ENCODE measurements at places on chromosomes 5 and 9.

DNA sequence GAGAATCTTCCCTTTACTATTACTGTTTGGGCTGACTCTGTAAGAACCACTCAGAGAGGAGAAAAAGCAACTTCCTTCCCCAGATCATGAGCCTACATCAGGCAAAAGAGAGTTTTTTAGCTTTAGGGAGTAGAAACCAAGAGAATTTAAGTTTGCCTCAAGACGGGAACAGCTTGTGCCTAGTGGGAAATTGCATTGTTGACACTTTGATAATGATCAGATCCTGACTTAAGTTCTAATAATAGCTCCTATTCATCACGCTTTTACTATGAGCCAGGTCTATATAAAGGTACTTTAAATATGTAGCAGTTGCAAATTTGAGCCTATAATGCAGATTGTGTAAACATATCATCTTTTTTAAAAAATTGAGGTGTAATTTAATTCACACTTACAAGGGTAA, 298.2 kb downstream of the MAN2A1 start:
- no peak for DNase-seq

GRCh38 chr5:169050146-169050571, 250.8 kb downstream of the SLIT3 start:
- DNase-seq: no peak

- no peak for DNase-seq
Measured at GRCh38 chr9:136634904-136635303, 27.8 kb upstream of the EGFL7 start.

DNA sequence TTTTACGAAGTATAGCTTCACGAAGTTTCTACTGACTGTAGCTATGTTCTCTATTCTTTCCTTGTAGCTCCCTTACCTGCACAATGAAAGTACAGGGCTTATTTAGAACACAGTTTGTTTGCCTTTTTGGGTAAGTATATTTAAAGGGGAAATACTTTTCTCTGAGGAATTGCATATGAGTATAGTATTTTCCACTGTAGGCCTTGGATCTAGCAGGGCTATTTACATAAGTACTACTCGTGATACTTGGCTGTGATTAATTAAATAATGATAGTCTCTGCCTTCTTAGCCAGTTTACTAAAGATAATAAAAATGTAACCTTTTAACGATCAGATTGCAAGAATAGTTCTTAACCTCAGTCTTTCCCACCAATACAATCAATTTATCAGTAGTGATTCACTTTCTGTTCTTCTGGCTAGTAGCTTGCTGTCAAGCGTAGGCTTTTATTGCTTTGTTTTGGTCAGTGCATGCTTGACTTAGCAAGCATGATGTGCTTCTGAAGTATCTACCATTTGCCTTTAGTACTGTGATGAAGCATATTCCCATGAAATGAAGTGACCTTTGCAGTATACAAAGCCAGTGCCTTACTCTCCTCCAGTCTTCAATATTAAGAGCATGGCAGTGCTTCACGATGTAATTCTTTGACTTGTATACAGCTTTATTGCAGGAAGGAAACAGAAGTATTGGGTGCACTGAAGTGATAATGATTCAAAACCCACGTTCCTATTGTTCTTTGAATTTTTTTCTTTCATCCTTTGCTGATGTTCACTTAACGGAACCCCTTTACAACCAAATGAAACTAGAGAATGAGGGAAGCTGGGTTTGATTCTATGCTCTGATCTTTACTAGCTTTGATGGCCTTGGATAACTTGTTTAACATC, 64.2 kb downstream of the SLC44A1 start:
- no peak for DNase-seq

DNA sequence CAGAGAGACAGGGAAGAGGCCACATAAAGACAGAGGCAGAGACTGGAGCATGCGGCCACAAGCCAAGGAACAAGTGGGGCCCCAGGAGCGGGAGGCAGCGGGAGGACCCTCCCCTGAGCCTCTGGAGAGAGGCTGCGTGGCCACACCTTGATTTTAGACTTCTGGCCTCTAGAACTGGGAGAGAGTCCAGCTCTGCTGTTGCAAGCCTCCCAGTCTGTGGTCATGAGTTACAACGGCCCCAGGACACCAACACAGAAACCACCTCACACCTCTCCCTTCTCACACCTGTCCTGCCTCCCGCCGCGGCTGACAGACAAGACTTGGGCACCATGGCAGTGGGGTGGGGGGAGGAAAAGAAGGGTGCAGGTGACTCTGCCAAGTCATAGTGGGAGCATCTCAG, 2.2 kb downstream of the INPP5E start:
- DNase-seq: no peak

GRCh38 chr9:121538221-121538620, 38.6 kb upstream of the GGTA1 start:
- no peak for DNase-seq

DNA sequence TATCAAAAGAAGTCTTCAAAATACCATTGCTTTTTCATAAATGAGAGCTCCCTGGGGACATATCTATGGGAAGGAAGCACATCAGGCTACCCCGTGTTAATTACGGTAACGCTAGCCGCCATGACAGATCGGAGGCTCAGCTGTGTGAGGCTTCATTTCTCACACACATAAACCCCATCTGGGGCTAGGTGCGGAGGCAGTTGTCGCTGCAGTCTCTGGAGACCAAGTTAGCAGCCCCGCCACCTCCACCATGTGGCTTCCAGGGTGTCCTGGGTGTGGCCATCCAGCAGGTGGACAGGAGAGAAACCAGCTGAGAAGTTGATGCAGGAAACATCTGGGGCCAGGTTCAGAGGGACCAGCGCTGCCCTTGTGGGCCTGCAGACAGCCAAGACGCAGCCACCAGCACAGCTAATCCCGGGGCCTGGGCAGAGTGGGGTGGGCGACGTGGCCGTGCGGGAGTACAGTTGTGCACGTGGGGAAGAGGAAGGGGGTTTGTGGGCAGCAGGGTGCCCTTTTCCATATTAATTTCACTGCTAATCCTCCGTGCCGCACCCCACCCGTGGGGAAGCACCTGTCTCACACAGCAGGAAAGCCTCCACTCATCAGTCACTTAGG, 426.5 kb downstream of the IRX1 start:
- no peak for DNase-seq

GRCh38 chr9:4591123-4591500, 71.0 kb upstream of the PLPP6 start:
- no peak for DNase-seq

DNA sequence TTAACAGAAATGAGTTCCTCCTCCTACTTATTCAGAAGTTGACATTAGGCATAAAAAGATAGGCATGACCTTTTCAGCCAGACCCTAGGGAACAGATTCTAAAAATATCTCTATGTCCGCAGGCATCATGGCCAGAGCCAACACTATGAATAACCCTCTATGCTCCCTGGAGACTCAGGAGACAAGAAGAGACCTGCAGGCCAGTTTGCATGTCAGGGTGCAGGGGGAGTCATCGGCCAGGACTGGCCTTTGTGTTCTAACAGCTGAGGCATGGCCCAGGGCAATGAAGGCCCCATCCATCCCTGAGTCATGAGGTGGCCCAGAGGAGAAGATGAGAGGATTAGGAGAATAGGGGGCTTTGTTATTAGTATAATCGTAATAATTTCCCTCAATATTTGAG, 93.8 kb downstream of the TMEM215 start:
- no peak for DNase-seq

DNA sequence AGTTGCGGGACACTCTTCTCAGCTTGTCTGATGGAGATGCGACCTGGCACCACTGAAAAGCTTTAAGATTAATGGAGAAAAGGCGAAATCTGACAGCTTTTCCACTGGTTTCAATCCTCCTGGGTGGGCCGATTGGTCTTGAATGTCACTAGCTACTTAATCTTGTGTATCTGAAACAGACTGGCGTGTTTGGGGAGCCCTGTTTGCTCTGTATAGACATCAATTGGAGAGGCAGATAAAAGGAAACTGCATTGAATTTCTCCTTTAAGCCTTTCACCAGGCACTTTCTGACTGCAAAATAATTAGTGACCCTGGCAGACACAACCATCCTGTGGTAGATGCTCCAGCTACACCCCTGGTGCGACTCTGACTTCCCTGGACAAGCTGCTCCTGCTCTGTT, 224.2 kb downstream of the NDUFS4 start:
- no peak for DNase-seq

GRCh38 chr5:169826618-169827017, 153.7 kb downstream of the INSYN2B start:
- DNase-seq: no peak

GRCh38 chr5:145858959-145859358, 13.9 kb downstream of the GRXCR2 start:
- no peak for DNase-seq

DNA sequence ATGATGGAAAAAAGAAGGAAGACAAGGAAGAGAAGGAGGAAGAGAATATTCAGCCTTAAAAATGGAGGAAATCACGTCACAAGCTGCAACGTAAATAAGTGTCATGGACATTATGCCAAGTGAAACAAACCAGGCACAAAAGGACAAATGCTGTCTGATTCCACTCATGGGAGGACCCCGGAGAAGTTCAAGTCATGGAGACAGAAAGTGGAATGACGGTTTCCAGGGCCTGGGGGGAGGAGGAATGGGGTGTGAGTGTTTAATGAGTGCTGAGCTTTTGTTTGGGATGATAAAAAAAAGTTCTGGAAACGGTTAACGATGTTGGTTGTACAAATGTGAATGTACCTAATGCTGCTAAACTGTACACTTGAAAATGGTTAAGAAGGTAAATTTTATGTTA, 439.5 kb downstream of the GADD45G start:
- no peak for DNase-seq

GRCh38 chr9:36346569-36346968, 53.5 kb downstream of the RNF38 start:
- DNase-seq: no peak

GRCh38 chr9:95626885-95627558, 110.3 kb upstream of the PTCH1 start:
- no peak for DNase-seq

DNA sequence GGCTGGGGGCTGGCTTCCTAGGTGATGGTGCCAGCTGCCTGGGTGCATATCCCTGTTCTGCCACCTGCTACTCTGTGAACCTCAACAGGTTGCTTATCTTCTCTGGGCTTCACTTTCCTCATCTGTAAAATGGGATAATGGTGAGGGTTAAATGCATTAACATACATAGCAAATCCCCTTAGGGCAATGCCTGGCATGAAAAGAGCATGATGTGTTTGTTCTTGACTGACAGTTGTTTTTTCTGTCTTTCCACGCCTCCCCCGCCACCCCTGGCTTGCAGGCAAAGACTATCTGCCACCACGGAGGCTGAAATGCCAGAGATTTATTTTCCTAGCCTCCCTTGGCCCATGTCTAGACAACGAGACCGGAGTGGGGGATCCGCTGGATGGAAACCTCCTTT, 280.5 kb downstream of the NSG2 start:
- no peak for DNase-seq

DNA sequence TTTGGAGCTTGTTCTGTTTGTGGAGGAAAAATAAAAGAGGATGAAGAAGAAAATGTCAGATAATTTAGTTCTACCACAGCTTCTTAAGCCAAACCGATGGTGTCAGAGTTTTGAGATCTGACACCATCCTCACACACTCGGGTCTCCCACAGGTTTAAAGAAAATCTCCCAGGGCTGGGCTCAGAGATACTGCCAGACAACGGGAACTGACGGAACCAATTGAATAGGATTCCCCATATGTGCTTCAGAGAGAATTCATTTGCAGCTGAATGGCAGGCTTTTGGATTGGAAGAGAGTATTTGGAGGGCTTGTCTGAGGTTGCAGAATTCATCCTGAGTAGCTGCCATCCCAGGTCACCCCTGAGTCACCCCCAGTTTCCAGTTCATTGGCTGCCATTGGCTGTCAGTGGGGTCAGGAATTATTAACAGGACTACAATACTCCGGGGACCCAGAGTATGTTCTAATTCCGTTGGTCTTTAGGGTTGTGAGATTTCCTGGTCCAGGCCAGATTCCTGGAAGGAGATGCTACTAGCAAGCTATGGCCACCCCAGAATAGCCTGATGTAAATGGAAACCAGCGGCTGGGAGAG, 131.3 kb downstream of the PDZD2 start:
- DNase-seq: no peak

GRCh38 chr5:58335518-58335917, 124.4 kb downstream of the PLK2 start:
- no peak for DNase-seq

DNA sequence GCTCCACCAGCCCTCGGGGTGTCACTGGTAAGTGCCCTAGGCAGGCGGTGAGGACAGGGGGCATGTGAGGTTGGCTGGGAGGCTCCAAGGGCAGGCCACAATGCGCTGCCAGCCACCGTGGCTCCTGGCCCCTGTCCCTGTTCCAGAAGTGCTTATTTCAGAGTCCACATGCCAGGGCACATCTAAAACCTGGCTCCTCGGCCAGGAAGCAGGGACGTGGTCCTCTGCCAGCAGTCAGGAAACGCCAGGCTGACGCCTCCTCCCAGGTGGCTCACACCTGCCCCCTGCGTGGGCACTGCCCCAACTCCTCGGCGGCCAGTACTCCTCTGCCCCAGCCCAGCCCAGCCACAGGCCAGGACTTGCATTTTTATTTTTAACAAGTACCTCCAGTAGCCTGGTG, 68.5 kb downstream of the SECISBP2 start:
- no peak for DNase-seq

- DNase-seq: no peak
Measured at GRCh38 chr5:132526974-132527564, 16.3 kb downstream of the IL5 start.

- DNase-seq: no peak
Measured at GRCh38 chr9:35559792-35560530, 45.1 kb upstream of the TESK1 start.

GRCh38 chr5:111984044-111984443, 227.1 kb upstream of the NREP start:
- no peak for DNase-seq

- no peak for DNase-seq
Measured at GRCh38 chr5:120436996-120437395, 27.1 kb upstream of the PRR16 start.

GRCh38 chr9:110799396-110799795, 130.8 kb downstream of the MUSK start:
- no peak for DNase-seq

- DNase-seq: no peak
Measured at GRCh38 chr9:114414346-114414745, 26.6 kb upstream of the AKNA start.

DNA sequence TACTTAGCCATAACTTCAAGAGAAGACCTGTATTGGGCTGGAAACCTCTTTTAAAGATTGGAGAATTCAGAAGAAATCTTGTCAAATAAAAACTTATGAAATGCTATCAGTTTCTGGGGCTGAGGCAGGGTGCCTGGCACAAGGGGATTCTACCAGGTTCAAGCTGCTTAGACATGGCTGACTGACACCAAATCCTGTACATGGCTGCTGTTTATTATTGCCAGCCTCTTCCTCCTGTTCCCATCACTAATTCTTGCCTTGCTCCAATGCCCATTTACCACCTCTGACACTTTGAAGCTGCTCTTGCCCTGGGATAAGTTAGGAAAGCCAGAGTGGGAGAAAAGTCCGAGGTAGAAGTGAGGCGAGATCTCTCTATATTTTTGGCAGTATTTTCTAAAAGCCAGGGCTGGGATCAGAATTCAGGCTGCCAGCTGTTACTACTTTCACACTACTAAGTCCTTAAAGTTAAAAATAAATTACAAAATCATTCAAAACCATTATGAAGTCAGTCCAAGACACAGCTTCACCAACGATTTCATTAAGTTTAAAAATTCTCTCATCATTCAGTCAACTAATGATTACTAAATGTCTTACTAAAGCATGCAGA, 66.3 kb upstream of the TNFAIP8 start:
- no peak for DNase-seq
